Lung microvascular endothelial cell (primary cell): ENCODE measurements at places on chromosomes 3 and 15.

- peak; percentile 30 for DNase-seq
These were observed 64.3 kb downstream of the LEO1 start for GRCh38 chr15:51907136-51907862.

GRCh38 chr3:47804577-47804976 is 1.6 kb downstream of the DHX30 start:
- no peak for DNase-seq

DNA sequence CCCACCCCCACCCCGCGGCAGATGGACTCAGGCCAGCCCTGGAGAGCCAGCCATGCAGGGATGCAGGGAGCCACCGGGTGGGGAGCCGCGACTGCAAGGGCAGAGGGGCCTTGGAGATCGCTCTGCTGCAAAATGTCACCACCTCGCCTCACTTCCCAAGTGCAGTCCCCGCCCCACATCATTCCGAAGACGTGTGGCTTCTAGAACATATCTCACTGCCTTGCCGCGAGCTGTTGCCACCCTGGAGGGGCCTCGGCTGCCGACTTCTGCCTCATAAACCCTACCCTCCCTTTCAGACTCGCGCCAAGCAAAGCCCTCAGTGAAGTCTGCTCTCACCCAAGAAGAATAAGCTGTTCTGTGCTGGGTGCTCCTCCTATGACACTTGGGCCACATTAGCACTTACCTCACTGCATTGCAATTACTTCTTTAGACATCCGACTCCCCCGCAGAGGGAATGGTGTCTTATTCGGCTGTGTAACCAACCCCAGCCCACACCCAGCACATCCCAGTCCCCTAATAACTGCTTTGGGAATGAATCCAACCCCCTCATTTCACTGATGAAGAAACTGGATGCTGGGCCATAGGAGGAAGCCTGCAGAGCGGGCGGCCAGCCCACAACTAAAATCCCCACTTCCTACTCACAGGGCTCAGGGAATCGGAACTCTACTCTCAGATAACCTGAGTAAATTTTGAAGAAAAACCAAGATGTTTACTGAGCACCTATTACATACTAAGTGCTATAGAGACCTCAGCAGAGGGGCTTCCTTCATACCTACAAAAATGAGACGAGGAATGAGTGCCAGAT is 8.6 kb downstream of the TLE3 start:
- DNase-seq = no peak

DNA sequence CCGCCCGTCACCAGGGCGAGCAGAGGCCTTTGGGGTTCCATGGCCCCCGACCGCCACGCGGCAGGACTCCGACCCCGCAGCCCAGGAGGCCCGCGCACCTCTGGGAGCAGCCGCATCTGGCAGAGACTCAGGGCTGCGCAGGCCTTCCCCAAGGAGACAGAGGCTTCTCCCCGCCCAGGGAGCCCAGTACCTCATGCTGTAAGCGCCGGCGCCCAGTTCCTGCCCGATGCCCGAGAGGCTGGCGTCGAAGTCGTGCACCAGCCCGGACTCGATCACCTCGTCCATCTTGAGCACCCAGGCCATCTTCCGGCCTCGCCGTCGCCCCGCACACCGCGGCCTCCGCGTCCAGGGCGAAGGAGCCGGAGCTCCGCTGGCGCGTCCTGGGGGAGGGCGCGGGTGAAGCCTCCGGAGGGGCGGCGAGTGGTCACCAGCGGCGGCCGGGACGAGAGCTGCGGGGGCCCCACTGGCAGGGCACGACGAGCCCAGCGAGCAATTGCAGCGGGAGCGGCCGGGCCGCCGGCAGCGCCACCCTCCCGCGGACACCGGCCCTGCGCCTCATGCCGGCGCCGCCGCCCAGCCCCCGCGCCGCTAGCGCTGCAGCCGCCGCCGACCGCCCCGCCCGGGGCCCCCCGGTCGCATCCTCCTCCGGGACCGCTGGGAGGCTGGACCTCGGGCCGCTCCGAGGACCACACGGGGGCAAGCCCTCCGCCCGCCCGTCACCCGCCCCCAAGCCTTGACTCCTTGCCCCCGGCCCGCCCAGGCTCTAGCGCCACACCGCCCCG is 468 bp downstream of the UBP1 start:
- peak; percentile 75 for DNase-seq

GRCh38 chr3:25592510-25592968 is 72.2 kb downstream of the TOP2B start:
- peak; percentile 74 for DNase-seq

DNA sequence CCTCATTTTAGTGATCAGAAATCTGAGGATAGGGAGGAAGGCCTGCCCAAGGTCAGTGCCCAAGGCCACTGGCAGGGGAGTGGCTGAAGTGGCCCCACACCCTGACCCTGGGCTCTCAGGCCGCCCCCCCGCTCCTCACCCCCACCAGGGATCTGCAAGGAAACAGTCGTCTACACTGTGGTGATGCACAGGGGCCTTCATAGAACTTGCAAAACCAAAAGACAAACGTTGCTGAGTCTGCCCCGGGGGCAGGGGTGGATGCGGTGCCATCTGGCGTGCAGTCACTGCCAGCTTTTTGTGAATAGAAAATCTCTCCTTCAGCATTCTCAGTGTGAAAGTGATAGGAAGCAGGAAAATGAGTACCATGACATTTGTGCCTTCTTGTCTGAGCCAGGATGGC is 41.3 kb downstream of the WHAMM start:
- no peak for DNase-seq

- peak; percentile 91 for DNase-seq
These were observed 98.6 kb downstream of the MYRIP start for GRCh38 chr3:39907981-39908380.

- DNase-seq = no peak
These were observed 35.6 kb downstream of the LINGO1 start for GRCh38 chr15:77596821-77597803.

DNA sequence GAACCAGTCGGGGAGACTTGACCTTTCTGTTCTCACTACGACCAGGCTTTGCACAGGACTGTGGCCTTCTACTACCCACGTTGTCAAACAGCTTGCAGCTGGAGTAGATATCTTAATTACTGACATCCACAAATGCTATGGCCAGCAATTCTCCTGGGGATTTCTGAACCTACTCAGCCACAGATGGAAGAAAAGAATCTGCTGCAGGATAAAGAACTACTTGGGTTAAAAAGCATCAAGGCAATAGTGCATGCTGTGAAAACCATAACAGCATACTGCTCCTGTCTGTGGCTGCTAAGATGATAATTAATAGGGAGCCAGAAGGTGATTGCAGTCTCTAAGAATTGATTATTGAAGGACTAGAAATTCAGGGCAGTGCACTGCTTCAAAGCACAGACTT is 859.2 kb upstream of the SEMA6D start:
- DNase-seq = no peak

GRCh38 chr15:94584833-94585244 is 353.5 kb downstream of the MCTP2 start:
- DNase-seq = peak; percentile 96

DNA sequence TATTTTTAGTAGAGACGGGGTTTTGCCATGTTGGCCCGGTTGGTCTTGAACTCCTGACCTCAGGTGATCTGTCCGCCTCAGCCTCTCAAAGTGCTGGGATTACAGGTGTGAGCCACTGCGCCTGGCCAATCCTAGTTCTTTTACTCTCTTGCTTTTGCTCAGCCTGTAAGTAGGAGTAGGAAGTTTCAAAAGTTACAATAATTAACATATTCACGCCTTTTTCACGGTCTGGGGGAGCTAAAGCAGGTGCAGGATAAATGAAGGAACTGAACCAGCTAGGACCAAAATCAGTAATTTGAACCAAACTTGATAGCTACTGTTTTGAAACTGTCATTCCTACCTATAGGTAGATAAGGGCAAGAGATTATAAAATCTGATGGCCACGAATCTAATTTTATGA is 98.5 kb downstream of the CACNA1D start:
- DNase-seq = no peak

DNA sequence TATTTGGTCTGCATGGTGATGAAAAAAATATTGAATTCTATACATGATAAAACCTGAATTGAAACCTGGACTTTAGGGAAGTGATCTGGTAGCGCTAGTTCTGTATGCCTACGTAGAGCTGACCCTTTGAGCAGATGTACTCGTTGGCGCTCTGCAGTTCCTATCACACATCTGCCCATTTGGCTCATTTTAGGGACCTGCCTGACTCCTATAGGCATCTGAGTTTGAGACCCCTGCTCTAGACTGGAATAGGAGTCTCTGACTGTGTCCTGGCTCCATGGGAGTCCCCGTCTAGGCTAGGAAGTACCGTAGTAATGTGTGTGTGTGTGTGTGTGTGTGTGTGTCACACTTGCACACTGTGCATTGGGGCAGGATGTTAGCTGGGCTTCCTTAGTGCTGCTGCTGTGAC is 21.2 kb downstream of the STARD5 start:
- DNase-seq = peak; percentile 15

GRCh38 chr3:49498648-49499047 is 28.6 kb downstream of the DAG1 start:
- DNase-seq = no peak

GRCh38 chr3:11539677-11540076 is 104.0 kb downstream of the VGLL4 start:
- no peak for DNase-seq

- no peak for DNase-seq
These were observed 17.5 kb downstream of the RFTN1 start for GRCh38 chr3:16496008-16496407.

GRCh38 chr3:125104639-125105038 is 48.8 kb upstream of the HEG1 start:
- no peak for DNase-seq

DNA sequence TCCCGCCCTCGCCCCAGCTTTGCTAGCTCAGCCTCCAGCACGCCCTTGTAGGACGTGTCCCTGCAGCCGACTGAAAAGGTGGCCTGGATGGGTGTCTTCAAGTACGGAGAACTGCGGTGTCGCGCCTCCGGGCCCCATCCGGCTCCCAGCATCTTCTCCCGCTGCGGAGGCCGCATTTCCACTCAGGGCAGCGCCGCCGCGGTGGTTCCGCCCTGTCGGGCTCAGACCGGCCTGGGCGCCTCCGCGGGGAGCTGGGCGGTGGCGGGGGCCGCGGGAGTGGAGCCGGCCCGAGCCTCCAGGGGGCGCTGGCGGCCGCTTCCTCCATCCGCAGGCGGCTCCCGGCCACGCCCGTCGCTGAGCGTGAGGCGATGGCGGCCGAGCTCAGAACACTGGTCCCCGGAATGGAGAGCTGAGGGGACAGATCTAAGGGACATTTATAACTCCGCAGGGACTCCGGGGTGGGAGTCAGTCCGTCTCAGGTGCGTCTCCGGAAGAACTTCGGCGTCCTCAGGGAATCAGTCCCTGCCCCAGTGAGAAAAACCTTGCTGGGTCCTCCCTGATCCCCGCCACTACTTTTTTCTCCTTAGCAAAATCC is 13.6 kb upstream of the SMCO1 start:
- DNase-seq = peak; percentile 62

- peak; percentile 66 for DNase-seq
These were observed 2.6 kb downstream of the FAM43A start for GRCh38 chr3:194688200-194688740.

DNA sequence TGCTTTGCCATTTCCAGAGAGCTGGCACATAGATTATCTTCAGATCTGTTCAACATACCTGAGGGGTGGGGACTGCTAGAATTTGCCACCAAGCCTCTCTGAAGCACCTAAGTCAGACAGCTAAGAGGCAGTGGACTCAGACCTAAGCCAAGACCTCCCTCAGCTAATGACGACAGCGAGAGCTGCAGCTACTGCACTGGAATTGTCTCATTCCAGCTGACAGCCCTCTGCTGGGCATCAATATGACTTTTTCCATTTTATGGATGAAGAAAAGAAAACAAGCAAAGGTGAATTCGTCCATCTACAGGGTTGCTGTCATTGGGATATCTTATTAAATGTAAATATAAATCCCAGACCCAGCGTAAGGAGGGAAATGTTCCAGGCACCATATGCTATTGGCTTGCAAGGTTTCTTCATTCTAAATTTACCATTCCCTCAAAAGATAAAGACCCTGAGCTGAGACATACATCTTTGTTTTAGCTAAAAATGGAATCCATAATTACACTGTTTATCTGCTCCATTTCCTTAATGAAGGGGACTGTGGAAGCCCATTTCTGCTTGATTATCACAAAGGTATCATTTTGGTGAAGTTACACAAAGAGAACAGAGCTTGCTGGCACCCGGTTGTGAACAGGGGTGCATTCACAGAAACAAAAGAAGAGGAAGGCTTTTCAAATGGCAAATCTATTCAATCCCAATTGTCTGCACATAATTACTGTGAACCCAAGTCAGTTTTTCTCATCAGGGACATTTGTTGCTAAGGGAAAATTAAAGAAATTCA is 85.5 kb upstream of the LRTM1 start:
- DNase-seq = no peak

DNA sequence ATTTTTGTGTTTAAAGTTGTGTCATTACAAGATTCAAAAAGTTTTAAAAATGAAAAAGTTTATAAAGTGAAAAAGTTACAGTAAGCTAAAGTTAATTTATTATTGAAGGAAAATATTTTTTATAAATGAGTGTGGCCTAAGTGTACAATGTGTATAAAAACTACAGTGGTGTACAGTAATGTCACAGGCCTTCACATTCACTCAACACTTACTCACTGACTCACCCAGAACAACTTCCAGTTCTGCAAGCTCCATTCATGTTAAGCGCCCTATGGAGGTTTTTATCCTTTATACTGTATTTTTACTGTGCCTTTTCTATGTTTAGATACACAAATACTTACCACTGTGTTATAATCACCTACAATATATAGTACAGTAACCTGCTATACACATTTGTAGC is 76.3 kb downstream of the DTWD1 start:
- DNase-seq = no peak

DNA sequence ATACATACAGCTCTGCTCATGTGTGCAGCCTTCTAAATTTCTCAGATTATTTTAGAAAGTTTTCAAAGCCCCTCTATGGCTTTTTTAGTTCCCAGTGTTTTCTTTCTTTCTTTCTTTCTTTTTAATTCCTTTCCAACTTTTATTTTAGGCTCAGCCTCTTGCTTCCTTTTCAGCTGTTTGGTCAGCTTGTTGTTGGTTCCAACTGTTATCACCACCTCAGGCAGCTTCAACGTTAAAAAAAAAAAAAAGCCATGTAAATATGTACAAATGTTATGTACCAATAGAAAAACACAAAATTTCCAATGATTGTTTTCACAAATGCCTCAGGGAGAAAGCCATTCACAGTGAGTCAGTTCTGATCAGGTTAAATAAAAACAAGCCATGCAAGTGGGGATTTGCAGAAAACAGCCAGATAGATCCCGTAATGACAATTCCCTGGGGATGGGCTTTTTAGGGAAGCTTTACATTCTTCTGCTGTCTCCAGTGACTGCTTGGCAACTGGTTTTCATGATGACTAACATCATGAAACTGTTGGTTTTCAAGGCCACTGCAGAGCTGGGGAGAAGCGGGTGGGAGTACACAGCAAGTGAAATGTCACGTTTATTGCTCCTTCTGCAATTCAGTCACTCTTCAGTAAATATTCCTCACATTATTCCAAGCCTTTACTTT is 908.4 kb downstream of the EPHA3 start:
- DNase-seq = no peak
